ENCODE measurements at places on chromosomes 4 and X. TPM values are rescaled to one million over a fixed set of nuclear protein-coding genes. Genes with fewer than 3 reads are reported as not detected.

Gene RHOXF2
- not detected for total RNA-seq

Gene CT45A3
- not detected for total RNA-seq

Gene DCHS2
- total RNA-seq = 0.31 TPM

Gene INPP4B
- 46.9 TPM for total RNA-seq

Gene CLGN
- 0.42 TPM for total RNA-seq

Gene TAB3
- total RNA-seq = 27.1 TPM

Gene RASSF6
- 0.10 TPM for total RNA-seq

Gene IL15
- 6.5 TPM for total RNA-seq

Gene PAGE2B
- total RNA-seq = not detected

Gene HERC5
- 12.0 TPM for total RNA-seq

Gene HTRA3
- not detected for total RNA-seq

Gene MXRA5
- not detected for total RNA-seq

Gene UCP1
- total RNA-seq = not detected

Gene CPE
- 0.10 TPM for total RNA-seq

Gene EXOC1L
- not detected for total RNA-seq

Gene APBB2
- 3.7 TPM for total RNA-seq

Gene MTTP
- total RNA-seq = 0.63 TPM

Gene MAGEC1
- total RNA-seq = not detected

Gene UGT2B10
- total RNA-seq = not detected

Gene PAGE1
- total RNA-seq = not detected

Gene FAT4
- 0.52 TPM for total RNA-seq

Gene NEUROG2
- total RNA-seq = not detected

Gene OPRPN
- 0.52 TPM for total RNA-seq

Gene PRR32
- not detected for total RNA-seq

Gene SMIM10L2A
- total RNA-seq = 0.31 TPM

Gene ZFP42
- not detected for total RNA-seq

Gene CDKL5
- 1.6 TPM for total RNA-seq

Gene PFKFB1
- total RNA-seq = 0.42 TPM

Gene SERPINA7
- total RNA-seq = not detected

Gene GABRG1
- total RNA-seq = not detected

Gene MGAT4D
- total RNA-seq = under 0.01 TPM

Gene GPR78
- not detected for total RNA-seq

Gene TMPRSS11D
- not detected for total RNA-seq

Measured in mononuclear cell (primary cell).